Astrocyte of the hippocampus (primary cell): ENCODE measurements at places on chromosomes 3 and 15.

DNA sequence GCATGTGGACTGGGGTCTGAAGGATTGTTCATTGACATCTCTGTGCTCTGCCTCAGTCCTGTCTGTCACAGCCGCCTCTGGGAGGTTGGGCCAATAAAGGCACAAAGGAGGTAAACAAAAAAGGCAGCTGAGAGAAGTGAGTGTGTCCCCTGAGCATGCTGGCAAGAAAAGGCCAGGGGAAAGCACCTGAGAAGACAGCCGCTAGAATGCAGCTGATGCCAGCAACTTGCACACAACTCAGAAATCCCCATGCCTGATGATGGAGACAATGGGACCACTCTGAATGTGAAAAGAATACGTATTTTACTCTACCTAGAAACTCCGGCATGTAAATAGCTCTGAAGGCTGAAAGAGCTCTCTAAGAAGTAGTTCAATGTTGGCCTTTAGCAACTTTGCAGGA is 118.7 kb downstream of the KCNH8 start:
- no peak for DNase-seq

DNA sequence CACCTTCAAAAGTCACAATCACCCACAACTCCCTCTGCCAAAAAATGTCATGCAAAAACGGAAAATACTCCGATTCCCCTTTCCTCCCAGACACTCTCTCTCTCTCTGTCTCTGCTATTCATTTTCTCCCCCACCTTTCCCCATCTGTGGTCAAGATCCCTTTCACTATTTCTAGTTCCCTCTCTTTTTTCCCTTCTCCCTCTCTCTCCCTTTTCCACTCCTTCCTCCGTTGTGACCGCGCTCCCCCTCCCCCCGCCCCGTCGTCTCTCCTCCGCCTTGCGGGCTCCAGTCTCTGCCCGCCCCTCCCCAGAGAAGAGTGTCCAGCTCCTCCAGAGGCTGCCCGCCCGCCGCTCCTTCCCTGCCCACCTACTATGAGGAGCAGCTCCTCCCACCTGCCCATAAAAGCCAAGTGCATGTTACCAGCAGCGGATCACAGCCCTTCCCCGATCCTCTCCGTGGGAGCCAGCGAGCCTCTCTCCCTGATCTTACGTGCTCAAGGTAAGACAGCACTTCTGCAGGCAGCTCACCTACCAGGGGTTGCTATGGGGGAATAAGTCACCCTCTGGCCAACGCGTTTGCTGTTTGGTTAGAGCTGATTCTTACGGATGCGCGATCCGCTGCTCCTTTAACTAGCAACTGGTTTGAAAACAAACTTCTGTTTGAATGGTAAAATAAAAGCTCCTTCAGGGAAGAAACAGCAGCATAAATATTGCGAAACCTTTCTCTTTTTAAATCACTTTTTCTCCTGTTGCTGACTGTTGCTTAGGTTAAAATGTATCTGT is at the start of gene COL8A1:
Gene COL8A1, plus strand, starts transcription at position 428 of the 782 bp plus-strand sequence. CDS start 152,089 bp downstream, outside the sequence.
- DNase-seq = peak; percentile 95

GRCh38 chr3:122091602-122092295 is 36.6 kb downstream of the CD86 start:
- no peak for DNase-seq

DNA sequence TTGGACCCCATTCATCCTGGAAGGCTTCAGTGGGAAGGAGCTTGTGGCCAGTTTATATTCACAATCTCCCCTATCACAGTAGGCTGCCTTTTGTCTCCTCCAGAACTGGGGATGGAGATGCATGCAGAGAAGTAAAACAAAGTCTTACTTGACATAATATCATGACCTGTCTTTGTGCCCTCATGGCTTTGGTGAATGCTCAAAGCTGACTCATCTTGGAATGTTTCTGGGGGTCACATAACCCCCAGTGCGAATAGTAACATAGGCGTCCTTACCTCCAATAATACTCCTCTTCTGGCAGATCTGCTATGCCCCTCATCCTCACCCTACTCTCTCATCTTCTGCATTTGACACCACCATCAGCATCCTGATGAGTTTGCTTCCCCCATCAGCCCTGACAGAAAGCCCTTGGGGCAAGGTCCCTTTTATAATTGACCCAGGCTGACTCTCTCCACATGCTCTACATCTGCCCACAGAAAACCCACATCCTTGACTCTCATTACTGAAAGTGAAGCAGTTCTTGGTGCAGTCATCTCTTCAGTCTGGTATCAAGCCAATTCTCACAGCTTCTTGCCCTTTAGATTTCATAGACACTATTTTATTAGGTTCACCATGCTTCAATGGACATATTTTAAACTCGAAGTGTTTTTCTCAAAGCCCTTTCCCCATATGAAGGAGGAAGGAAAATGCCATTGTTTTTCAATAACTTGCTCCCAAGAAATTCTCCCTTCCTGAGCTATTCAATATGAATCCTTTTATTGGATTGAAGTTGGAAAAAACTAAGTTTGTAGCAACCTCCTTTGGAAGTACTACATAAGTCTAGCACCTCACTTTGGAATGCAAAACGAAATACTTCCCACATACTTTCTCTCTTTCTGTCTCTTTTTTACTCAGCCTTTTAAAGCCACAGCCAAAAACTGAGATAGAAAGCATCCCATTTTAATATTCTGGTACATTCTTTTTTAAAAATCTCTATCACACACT is 36.6 kb downstream of the OSTN start:
- DNase-seq = peak; percentile 43

DNA sequence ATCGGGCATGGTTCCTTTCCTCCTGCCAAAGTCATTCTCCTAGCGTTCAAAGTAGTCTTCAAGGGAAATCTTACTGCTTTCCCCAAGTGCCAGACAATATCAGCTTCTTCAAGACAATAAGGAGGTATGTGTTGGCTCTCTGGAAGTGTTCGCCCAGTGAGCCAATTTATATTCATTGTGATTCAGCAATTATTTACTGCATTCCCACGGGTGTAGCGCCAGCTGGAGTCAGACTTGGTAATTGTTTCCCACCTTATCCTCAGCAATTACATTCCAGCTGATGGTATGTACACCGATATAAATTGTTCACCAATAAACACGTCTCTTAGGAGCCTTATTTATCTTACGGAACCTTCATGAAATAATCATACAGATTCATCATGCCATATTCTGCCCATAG is 103.6 kb upstream of the CTNNB1 start:
- peak; percentile 63 for DNase-seq

DNA sequence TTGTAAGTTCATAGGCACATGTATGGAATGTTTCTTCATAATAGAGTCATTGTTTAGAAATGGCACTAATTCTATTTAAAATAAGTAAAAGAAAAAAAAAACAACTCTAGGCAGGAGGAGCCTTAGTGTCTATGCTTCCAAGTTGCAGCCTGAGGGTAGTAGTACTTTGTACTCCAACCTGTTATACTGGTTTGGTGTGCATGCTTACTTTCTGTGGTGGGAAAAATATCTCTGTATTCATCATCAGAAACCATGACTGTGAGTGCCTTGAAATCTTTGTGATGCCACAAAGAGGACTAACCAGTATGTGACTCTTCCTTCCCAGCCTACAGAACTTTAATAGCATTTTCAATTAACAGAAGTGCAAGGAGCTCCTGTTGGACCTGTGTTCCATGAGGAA is 4.4 kb downstream of the NAALADL2 start:
- DNase-seq = no peak

DNA sequence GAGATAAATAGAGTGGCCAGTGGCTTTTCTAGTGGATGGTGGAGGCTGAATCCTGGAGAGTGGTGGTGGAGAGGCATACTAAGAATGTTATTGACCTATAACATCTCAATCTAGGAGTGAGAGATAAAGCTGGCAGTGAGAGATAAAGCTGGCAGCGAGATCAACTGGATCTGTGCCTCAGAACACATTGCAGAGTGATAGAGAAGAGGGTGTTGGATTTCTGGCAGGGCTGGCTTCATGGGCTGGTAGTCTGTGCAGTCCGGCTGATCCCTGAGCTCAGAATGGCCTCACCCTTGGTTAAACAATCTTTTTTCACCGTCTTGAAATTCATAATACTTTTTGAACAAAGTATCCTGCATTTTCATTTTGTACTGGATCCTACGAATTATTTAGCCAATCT is 221.2 kb downstream of the NLGN1 start:
- DNase-seq = no peak

DNA sequence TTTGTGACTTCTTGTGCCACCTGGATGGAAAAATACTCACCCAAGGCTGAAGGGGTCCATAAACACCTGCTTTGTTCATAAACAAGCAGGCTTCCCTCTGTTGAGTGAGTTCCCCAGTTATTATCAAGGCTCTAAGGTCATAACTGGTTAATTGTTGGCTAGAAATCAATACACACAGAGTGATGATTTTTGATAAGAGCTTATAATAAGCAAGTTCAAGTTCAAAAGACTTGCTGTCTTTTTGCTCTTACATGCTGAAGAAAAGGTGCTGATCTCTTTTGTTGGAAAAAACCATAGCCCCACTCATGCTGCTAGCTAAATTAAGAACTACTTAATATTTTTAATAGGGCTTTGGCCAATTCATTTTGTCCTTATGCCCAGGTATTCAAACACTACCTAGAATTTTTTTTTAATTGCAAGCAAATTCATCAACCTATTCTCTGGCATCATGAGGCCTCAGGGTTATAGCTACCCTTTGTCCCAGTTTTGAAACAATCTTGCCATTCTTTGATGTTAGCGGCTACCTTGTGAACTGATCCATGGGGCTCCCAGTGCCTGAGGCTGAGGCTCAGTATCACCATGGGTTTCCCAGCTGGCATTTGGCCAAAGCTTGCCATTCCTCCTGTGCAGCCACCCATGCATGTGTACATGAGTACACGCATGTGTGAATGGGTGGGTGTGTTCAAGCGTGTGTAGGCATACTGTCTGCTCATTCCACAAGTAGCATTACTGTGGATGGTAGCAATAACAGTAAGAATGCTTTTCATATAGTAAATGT is 127.6 kb upstream of the LPP start:
- peak; percentile 54 for DNase-seq

DNA sequence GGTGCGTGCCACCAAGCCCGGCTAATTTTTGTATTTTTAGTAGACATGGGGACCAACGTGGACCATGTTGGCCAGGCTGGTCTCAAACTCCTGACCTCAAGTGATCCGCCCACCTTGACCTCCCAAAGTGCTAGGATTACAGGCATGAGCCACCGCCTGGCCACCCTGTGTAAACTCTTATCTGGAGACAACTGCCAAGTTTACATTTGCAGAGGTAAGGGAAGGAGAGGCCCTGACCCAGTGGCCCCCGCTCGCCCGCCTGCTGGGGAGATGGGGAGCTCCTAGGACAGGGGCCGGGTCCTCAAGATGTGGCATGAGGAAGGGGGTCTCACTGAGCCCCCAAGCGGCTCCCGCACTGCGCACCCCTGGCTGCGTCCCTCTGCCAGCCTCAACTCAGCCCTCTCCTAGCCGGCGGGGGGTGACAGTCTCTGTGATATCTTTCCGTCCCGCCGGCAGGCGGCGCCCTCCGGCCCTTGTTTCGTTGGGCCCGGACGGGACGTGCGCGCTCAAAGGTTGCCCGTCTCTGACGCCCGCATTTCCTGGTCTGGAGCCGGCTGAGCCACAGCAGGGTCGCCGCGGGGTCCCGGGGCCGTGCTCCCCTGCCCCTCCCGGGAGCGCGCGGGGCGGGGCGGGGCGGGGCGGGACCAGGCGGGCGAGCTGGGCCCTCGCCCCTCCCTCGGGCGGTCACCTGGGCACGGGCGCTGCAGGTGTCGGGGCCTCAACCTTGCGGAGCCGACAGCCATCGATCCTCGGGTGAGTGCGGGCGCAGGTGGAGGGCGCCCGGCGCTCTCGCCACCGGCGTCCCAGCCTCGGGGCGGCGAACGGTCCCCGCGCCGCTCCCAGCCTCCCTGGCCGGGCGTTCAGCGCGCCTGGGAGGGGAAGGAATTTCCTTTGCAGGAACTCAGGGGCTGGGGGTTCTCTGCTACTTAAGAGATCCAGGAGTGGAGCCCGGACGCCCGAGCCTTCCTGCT is at the start of gene GPR160:
Gene GPR160, plus strand, starts transcription at position 533 of the 971 bp plus-strand sequence. CDS start 45,978 bp downstream, outside the sequence.
- DNase-seq = peak; percentile 61

- no peak for DNase-seq
Observed at GRCh38 chr3:125261031-125261430, 48.5 kb upstream of the SLC12A8 start.

- DNase-seq = peak; percentile 31
Observed at GRCh38 chr3:133575086-133575485, 1.6 kb downstream of the CDV3 start.

DNA sequence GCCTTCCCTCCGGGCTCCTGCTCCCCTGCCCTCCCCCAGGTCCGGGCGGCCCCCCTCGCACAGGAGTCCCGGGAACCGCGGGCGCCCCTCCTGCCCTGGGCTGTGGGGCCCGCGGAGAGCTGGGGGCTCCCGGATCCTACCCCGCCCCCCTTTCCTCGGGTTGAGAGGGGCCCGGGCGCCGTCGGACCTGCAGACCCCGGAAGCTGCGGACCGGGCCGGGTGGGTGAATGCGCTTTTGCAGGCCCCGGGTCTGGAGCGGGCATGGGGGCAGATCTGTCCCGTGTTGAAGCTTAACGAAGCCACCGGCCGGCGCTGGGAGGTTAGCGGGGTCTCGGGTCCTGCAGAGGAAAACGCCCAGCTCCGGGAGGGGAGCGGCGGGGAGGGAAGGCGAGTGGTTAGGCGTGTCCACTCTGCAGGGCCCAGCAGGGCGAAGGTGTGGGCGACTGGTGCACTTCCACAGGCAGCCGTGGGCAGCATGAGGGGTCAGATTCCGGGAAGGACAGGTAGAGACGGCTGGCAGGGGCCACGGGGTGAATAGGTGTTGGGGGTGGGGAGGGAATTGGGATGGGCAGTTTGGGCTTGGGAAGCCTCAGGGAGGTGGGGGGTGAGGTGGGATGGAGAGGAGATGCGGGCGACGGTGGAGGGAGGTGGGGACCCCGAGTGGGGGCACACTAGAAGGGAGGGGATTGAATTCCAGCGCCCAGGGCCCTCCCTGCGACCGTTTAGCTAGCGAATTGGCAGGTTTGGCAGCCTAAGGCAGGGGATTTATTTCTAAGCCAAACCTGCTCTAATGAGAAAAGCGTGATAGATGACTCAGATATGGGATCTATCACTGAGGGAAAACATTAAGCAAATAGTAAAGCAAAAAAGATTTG is 635 bp downstream of the CD276 start:
- peak; percentile 72 for DNase-seq

GRCh38 chr15:62391641-62392262 is 226.7 kb upstream of the C2CD4B start:
- DNase-seq = peak; percentile 85

DNA sequence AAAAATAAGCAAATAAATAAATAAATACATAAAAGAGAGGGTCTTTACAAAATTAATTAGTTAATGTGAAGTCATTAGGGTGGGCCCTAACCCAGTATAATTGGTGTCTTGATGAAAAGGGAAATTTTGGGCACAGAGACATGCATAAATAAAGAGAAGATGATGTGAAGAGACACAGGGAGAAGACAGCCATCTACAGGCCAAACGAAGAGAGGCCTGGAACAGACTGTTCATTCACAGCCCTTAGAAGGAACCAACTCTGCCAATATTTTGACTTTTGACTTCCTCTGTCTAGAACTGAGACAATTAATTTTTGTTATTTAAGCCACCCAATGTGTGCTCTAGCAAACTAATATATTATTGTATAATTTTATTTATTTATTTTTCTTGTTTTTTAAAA is 29.6 kb upstream of the SELENOK start:
- no peak for DNase-seq

DNA sequence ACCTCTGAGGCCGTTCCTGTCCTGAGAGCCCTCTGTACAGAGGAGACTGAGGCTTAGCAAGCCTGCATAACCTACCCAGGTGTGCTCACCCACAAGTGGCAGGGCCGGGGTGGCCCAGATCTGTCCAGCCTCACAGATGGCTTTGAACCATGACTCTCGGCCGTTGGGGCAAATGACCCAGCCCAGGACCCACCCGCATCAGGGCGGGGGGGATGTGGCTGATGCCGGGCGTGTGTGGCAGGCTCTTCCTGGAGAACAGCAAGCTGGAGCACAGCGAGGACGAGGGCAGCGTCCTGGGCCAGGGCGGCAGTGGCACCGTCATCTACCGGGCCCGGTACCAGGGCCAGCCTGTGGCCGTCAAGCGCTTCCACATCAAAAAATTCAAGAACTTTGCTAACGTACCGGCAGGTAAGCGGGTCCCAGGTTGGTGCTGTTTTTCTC is 133.5 kb downstream of the LRRK1 start:
- no peak for DNase-seq
